Hematopoietic multipotent progenitor cell (in vitro differentiated cells): ENCODE measurements at places on chromosomes 16 and 17. TPM values are rescaled to one million over a fixed set of nuclear protein-coding genes. Genes with fewer than 3 reads are reported as not detected.
A peak's percentile ranks its signal among the peaks of the same experiment; 100 is the strongest.

The RAB11FIP4 gene
- total RNA-seq: 15.1 TPM

The ZG16 gene
- total RNA-seq: not detected

The PHKB gene
- total RNA-seq: 46.6 TPM

The ENPP7 gene
- 0.27 TPM for total RNA-seq

The RPGRIP1L gene
- 2.2 TPM for total RNA-seq

- DNase-seq: no peak
These were observed 8.4 kb upstream of the CDRT4 start for GRCh38 chr17:15475631-15476354.

GRCh38 chr17:56319531-56319930 lies 166.3 kb downstream of the ANKFN1 start:
- no peak for DNase-seq

DNA sequence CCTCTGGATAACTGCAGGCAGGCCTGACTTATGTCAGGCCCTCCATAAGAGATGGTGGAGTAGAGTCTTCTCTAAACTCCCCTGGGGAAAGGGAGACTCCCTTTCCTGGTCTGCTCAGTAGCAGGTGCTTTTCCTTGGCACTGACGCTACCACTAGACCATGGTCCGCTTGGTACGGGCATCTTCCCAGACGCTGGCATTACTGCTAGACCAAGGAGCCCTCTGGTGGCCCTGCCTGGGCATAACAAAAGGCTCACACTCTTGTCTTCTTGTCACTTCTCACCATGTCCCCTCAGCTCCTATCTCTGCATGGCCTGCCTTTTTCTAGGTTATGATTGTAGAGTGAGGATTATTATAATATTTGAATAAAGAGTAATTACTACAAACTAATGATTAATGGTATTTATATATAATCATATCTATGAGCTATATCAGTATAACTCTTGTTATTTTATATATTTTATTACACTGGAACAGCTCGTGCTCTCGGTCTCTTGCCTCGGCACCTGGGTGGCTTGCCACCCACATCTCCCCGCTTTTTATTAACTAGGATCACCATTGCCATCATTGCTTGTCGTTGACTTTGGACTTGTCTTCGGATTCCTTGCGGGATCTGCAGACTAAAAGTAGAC lies 59.8 kb upstream of the ARL4D start:
- DNase-seq: peak; percentile 48

- no peak for DNase-seq
These were observed 27.8 kb upstream of the GOSR2 start for GRCh38 chr17:46895171-46895570.

- DNase-seq: no peak
These were observed 915.0 kb downstream of the CDH11 start for GRCh38 chr16:64206862-64207261.

DNA sequence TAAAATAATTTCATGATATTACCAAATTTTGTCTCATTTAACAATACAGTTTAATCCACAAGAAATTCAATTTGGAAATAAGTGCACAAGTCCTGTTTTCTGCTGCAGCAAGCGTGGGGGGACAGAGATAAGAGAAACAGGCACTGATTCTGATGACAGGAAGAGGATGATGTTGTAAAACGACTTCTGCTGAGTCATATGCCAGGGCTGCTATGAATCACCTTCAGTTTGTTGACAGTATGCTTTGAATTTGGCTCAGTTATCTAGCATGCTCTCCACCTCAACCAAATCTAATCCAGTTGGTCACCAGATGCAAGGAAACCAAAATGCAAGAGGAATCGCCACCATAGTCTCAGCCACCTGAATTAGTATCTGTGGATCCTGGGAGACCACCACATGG lies 244.1 kb upstream of the MON1B start:
- no peak for DNase-seq

- no peak for DNase-seq
These were observed 617 bp downstream of the COASY start for GRCh38 chr17:42562388-42563142.

GRCh38 chr17:66777689-66778225 lies 57.2 kb upstream of the CACNG5 start:
- no peak for DNase-seq

DNA sequence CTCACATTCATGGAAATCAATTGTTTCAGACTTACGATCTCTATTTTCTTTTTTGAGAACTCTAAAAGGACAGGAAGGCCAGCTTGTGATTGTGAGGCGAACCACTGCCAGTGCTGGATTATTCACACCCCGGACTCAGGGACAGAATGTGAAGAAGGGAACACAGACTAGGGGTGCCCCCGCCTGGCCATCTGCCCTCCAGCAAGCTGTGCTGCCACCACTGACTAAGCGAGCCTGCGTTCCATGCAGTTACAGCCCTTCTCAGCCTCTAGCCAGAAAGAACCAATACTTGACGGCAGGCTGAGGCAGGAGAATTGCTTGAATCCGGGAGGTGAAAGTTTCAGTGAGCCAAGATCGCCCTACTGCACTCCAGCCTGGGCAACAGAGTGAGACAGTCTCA lies 2.8 kb downstream of the HAGH start:
- DNase-seq: no peak

DNA sequence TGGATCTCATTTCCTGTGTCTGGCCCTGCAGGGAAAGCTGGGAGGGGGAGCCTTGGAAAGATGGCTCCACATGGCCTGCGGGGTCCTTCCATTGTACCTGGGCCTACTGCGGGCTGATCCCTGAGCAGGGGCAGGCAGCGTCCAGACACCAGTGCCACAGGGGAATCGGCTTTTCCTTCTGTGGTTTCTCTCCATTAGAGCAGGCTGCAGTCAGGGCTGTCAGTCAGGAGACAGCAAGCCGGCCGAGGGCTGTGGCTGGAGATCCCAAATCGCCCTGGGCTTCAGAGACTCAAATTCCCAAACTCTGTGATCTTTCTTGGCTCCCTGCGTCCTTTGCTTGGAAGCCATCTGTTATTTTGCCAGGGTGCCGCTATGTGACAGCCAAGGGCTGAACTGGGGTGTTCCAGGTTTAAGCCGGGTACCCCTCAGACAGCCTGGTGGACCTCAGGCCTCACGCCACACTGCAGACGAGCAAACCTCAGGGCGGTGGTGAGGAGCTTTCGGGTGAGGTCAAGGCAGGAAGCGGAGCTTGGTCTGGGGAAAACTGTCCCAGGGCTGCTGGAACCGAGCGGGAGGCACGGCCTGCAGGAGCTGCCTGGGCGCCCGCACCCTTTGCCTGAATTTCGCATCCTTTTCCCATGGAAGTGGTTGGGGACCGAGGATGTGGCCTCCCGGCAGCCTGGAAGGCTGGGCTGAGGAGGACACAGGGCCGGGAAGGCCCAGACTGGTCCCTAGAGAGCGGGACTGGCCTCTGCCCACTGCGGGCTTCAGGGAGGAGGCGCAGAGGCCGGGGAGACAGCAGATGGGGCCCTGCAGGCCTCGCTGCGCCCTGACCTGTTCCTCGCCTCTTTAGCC lies 1.5 kb upstream of the CPNE7 start:
- DNase-seq: no peak

GRCh38 chr16:49822649-49823370 lies 33.1 kb downstream of the ZNF423 start:
- DNase-seq: no peak

- no peak for DNase-seq
These were observed 9.6 kb upstream of the DLX4 start for GRCh38 chr17:49959183-49959935.

GRCh38 chr16:86951831-86952598 lies 365.2 kb downstream of the C16orf95 start:
- no peak for DNase-seq

DNA sequence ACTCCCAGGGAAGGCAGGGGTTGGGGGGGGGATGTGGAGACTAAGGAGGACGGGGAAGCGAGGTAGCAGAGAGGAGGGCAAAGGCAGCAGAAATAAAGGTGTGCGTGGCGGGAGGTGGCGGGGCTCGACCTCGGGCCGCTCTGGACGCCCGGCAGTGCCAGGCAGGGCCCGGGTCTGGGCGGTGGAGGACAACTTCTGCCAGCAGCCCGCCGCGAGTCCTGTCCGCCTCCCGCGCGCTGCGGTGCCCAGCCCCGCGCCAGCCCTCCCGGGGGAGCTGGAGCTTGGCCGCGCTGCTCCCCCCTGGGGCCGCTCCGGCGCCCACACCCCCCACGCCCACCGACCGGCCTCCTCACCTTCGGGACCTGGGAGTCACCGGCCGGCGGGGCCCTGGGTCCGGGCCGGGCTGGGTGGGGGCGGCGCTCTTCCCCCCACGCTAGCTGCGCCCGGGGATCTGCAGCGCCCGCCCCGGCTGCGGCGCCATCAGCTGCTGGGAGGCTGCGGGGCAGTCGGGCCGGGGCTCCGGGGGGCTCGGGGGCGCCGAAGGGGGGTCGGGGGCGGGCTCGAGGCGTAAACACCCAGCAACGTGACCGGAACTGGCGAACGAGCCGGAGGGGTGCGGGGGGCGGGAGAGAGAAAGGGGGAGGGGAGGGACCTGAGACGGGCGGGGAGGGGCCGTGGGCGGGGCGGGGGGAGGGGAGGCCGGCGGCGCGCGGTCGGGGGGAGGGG lies at the start of gene CCDC92B:
Gene CCDC92B, minus strand, starts transcription at position 595 of the 726 bp plus-strand sequence. CDS start 14,507 bp downstream, outside the sequence.
- DNase-seq: no peak

DNA sequence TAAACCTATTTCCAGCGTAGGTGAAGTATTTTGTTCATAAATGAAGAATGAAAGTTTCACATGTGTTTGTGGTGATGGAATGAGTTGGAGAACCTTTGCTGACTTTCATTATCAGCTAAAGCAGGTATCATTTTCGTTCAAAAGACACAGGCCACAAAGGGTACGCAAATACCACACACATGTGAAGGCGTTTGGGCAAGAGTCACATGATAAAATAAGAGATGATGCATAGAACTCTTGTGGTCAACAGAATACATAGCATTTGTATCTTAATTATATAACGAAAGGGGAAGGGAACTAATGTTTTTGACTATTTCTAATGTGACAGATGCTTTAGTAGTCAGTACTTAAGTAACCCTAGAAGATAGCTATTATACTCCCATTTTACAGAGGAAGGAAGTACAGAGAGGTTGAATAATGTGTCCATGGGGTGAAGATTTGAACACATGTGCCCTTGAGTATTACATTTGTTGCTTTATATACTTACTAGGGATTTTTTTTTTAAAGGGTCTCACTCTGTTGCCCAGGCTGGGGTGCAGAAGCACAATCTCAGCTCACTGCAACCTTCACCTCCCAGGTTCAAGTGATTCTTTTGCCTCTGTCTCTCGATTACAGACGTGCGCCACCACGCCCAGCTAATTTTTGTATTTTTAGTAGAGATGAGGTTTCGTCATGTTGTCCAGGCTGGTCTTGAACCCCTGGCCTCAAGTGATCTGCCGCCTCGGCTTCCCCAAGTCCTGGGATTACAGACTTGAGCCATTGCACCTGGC lies 4.8 kb downstream of the RPA1 start:
- DNase-seq: peak; percentile 2

DNA sequence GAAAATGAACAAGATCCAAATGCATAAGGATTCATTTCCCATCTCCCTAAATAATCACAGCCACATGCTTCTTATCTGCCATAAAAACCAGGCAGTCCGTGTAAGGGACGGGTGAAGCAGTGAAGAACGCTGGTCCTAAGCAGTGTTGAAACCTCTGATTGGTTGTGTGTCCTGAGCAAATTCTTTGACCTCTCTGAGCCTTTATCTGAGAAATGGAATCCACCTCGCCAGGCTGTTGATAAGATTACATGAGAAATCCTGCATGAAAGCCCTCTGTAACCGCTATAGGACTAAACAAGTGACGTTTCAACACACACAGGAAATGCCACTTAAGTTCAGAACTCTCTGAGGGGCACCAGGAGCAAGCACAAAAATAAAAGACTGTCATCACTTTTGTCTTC lies 26.8 kb downstream of the GAS7 start:
- DNase-seq: no peak

DNA sequence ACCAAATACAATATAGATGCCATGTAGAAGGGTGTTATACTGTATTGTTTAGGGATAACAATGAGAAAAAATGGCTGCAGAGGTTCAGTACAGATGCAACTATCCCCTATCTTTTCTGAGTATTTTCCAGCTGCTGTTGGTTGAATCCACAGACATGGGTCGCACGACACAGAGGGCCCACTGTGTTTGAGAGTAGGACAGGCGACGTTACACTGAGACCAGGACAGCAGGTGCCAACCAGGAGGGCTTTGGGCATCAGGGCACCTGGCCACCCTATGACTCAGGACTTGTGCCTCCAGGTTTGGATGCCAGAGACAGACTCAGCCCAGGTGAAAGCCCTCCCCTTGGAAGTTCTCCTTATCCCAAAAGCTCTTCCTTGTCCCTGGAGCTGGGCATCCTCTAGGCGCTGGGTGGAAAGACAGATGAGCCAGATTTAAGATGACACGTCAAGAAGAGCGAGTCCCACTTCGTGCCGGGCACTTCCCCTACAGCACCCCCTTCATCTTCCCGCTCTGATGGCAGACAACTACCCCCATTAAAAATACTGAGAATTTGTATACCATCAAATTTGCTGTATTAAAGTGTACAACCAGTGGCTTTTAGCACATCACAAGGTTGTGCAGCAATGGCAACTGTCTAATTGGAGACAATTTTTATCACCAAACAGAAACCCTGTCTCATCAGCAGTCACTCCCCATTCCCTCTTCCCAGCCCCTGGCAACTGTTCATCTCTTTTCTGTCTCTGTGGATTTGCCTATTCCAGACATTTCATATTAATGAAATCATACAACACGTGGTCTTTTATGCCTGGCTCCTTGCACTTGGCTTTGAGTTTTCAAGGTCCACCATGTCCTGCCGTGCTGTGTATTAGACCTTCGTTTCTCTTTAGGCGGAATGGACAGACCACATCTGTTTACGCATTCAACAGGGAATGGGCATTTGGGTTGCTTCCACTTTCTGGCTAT lies 30.6 kb downstream of the TNFRSF13B start:
- no peak for DNase-seq

DNA sequence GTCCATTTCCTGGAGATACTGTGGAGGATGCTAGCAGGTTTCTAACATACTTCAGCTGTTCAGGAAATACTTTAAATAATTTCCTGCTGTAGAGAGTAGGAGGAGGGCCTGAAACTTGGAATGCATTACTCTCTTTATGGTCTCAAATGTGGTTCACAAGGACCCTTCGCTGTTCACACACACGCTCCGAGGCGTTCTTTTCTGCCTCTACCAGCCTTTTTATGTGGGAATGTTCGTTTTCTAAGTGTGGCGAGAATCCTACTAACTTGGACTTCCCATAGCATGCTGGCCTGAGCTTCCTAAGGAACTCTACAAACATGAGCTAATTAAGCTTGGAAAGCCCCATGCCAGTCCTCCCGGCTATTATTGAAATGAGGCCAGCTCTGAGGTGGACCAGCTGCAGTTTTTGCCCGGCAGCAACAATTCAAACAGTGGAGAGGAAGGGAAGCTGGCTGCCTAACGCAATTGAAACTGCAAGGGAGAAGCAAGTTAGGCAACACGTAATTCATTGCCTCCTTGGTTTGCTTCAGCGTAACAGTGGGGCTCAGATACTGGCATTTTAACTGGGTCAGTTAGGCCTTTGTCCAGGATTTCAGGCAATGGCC lies 18.9 kb downstream of the KPNA2 start:
- no peak for DNase-seq

GRCh38 chr17:28745786-28746411 lies 2.1 kb downstream of the TRAF4 start:
- no peak for DNase-seq

DNA sequence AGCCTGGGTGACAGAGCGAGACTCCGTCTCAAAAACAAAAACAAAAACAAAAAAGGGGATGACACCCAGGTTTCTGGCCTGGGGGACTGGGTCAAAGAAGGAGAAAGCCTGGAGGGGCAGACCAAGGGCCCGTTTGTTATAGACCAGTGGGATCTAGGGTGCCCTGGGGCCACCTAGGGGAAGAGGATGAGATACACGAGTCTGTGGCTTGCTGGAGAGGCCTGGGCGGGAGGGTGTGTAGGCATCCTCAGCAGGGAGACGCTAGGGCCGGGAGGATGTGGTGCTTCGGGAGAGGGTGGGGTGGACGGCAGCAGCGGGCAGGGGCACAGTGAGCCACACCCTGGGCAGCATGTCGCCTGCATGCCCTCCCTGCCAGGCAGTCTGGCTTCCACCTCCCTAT lies 17.1 kb upstream of the CRK start:
- no peak for DNase-seq
